ENCODE measurements at places on chromosomes 4 and X. TPM values are rescaled to one million over a fixed set of nuclear protein-coding genes. Genes with fewer than 3 reads are reported as not detected.

DNA sequence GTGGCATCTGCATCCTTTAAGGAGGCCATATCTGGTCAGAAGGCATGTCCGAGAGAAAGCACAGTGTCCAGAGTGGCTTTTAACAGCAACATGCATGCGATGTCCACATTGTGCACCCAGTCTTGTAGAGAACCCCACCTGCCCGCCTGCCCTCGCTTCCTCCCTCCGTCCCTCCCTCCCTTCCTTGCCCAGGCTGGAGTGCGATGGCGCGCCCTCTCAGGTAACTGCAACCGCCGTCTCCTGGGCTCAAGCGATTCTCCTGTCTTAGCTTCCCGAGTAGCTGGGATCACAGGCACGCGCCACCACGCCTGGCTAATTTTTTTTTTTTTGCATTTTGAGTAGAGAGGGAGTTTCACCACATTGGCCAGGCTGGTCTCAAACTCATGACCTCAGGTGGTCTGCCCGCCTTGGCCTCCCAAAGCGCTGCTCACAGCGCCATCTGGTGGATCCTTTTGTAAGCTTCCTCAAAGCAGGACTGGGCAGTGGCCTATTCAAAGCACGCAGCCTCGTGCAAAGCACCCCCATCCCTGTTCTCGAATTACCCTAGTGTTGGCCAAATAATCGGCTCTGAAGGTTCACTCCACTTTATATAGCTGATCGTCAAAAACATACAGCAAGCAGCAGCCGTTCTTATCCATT, 15.0 kb downstream of the BRCC3 start:
- DNase-seq, result peak; percentile 21

DNA sequence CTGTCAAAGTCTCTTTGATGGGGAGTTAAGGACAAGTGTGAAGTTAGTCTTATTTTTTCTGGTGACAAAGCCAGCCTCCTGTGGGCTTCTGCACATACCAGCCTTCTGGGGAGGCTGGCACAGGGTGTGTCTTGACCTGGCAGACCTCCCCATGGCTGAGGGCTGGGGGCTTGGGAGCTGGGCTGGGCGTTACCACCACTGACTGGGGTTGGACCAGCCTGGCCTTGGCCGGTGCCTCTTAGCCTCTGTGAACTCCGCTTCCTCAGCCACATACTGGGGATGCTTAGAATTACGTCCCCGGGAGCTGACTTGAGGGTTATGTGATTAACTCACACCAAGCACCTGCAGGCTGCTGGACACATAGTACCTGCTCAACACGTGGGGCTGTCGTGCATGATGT, 14.0 kb downstream of the SH3TC1 start:
- no peak for DNase-seq

GRCh38 chrX:80799584-80799983, 10.1 kb downstream of the BRWD3 start:
- DNase-seq, result no peak

DNA sequence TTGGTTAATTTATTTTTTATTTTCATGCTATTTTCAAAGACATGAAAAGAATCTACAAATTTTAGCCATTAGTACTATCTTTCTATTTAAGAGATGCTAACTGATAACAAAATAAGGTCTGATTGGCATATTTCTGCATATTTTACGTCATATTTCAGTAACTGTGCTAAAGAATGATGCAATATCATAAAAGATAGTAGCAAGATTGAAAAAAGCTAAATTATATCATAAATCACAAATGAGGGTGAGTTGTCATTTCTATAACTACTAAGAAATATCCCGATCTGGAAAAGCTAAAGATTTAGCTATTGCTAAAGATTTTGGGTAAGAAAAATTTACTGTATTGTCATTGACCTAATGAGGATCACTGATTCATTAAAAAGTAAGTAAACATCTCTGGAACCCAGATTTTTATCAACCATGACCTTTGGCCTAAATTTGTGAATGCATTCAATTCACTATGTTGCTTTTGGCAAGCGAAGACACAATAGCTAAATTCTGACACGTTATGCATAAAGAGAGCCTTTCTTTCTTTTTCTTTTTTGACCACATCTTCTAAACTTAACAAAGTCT, 103.6 kb downstream of the HPGD start:
- no peak for DNase-seq

DNA sequence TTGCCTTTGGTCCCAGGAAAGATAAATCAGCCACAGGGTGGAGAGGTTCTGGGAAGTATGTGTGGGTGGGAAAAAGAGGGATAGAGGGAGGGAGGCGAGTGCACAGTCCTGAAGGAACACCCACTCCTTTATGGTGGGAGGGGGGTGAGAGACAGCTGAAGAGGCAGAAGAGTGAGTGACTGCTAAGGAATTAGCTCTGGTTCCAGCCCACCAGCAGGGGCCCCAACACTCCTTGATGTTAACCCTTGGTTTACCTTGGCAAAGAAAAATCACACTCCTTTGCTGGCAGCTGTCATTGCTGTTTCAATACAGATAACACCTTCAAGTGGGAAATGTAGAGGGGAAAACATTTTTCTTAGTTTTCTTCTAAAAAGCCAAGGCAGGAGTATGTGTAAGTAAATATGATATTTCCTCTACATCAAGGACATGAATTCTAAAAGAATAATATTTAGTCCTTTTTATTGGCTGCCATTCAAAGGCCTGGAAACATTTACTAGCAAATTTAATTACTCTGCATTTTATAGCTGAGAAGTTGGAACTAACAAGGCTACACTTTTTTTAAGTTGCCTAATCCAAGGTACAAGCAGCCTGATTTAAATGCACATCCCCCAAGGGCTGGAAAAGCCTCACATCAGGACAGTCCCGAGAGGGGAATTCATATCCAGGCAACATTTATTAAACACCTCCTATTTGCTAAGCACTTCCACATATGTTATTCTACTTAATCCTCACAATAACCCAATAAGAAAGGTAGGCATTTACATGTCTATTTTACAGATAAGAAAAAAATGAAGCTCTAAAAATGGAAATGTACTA, 81.7 kb downstream of the HS6ST2 start:
- DNase-seq, result peak; percentile 58

Gene SHROOM2
- 3.6 TPM for total RNA-seq
